ENCODE measurements at places on chromosomes 1 and 21. TPM values are rescaled to one million over a fixed set of nuclear protein-coding genes. Genes with fewer than 3 reads are reported as not detected.
A peak's percentile ranks its signal among the peaks of the same experiment; 100 is the strongest.

CIART gene
- 6.2 TPM for total RNA-seq

NCAM2 gene
- not detected for total RNA-seq

CR2 gene
- not detected for total RNA-seq

OR2L3 gene
- total RNA-seq: not detected

TBX19 gene
- 0.32 TPM for total RNA-seq

F5 gene
- not detected for total RNA-seq

ZNF670 gene
- 4.5 TPM for total RNA-seq

RSPO1 gene
- not detected for total RNA-seq

HTR6 gene
- total RNA-seq: not detected

EPHA2 gene
- total RNA-seq: 138 TPM

GRCh38 chr1:204074274-204075138, 1.6 kb downstream of the SOX13 start:
- DNase-seq: peak; percentile 54

GRCh38 chr1:26035959-26036755, 9.8 kb downstream of the SLC30A2 start:
- peak; percentile 16 for DNase-seq

DNA sequence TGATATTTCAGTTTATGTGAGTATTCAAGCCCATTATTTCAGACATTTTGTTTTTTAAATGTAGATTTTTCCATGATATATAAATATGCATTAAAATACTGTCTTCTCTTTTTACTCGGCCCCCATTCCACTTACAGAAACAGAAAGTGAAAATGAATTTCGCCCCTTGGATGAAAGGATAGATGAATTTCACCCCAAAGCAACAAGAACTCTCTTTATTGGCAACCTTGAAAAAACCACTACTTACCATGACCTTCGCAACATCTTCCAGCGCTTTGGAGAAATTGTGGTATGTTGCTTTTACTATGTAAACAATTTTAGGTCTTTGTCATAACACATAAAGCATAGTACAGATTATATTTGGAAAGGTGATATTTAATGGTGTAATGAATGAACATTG, 59.9 kb downstream of the ZBTB17 start:
- no peak for DNase-seq

- no peak for DNase-seq
Measured at GRCh38 chr1:224203243-224204016, 20.4 kb downstream of the DEGS1 start.

DNA sequence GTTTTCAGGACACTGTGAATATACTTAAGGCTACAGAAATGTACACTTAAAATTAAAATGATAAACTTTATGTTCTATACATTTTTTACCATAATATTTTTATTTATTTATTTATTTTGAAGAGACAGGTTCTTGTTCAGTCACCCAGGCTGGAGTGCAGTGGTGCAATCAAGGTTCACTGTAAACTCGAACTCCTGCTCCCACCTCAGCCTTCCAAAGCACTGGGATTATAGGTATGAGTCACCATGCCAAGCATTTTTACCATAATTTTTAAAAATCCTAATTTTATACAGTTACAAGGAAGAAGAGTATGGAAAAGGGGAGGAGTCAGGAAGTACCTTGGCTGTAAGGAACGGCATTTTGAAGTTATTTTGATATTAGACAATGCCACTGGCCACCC, 23.6 kb upstream of the ANGPTL3 start:
- no peak for DNase-seq

GRCh38 chr1:231274119-231274825, 33.3 kb downstream of the GNPAT start:
- DNase-seq: no peak

- DNase-seq: no peak
Measured at GRCh38 chr1:80457409-80457808, 1343.3 kb upstream of the ADGRL2 start.

DNA sequence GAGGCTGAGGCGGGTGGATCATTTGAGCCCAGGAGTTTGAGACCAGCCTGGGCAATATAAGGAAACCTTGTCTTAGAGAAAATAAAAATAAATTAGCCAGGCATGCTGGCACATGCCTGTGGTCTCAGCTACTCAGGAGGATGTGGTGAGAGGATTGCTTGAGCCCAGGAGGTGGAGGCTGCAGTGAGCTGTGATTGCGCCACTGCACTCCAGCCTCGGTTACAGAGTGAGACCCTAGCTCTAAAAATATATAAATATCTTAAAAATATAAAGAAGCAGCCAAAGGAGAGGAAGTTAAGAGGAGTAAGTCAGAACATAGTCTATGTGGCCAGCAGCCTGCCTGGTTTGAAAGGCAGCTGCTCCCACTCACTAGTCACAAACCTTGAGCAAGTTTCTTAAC, 4.5 kb upstream of the IL10RB start:
- no peak for DNase-seq

DNA sequence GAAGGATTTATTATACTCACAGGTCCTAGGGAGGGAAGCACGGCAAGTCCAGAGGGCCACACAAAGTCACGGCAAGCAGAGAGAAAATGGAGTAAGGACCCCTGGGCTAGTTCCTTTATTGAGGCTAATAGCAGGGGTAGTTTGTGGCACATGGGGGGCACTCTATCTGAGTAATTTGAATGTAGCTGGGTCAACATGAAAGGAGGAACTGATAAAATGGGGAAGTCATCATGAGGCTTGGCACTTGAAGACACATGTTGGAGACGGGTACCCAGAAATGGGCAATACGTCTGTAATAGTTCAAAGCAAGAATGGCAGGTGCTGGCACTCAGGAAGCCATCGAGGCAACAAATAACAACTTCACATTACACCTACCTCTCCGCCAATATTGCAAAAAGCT, 1136.4 kb downstream of the MRPL39 start:
- DNase-seq: no peak

GRCh38 chr1:67359592-67359991, 51.9 kb downstream of the IL12RB2 start:
- no peak for DNase-seq

- no peak for DNase-seq
Measured at GRCh38 chr1:210633636-210634035, 304.9 kb downstream of the HHAT start.

DNA sequence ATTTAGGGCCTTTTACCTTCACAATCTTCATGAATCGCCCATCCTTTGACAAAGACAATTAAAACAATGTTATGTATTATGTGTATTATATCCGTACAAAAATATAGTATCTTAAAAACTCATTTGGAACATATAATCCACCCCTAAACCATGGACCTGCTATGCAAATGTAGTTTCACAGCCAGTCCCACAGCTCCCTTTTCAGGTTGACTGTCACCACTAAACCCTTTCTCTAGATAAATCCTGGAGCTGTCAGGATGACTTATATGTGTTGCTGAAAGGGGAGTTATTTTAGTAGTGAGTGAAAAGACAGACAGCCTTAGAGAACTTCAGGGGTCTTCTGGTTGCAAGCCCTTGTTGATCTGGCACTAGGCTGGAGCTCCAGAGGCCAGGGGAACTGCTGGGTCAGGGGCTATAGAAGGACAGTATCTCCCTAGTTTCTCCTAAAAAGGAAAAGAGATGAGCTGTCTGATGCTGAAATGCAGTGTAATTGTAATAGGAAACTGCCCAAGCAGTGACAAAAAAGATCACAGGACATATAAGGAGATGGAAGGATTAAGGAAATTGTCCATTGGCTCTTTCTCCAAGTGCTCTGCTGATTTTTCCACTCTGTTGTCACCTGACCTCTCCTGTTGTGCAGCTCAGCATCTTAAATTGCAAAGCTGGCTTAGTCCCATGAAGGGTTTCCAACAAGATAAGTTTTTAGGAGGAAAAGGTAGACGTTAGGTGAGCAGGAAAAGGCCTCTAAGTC, 127.7 kb downstream of the S1PR1 start:
- no peak for DNase-seq

- no peak for DNase-seq
Measured at GRCh38 chr1:160205242-160206035, at the start of gene PEA15. Gene PEA15 (plus strand): TSS chr1:160205384. CDS start chr1:160211545, 6,161 bp downstream.

GRCh38 chr21:29372063-29372802, 73.5 kb downstream of the BACH1 start:
- peak; percentile 18 for DNase-seq

DNA sequence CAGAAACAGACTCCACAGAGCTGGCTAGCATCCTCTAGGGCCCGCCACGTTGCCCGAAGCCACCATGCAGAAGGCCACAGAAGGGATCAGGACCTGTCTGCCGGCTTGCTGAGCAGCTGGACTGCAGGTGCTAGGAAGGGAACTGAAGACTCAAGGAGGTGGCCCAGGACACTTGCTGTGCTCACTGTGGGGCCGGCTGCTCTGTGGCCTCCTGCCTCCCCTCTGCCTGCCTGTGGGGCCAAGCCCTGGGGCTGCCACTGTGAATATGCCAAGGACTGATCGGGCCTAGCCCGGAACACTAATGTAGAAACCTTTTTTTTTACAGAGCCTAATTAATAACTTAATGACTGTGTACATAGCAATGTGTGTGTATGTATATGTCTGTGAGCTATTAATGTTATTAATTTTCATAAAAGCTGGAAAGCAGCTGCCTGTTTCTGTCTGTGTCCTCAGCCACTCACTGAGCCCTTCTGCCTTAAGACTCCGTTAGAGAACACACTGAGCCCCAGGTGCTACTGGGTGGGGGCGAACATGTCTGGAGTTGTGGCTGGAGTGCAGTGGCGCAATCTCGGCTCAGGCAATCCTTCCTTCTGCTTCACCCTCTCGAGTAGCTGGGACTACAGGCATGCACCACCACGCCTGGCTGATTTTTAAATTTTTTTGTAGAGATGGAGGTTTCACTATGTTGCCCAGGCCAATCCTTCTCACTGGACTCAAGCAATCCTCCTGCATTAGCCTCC, 14.8 kb downstream of the MFSD2A start:
- DNase-seq: peak; percentile 92

DNA sequence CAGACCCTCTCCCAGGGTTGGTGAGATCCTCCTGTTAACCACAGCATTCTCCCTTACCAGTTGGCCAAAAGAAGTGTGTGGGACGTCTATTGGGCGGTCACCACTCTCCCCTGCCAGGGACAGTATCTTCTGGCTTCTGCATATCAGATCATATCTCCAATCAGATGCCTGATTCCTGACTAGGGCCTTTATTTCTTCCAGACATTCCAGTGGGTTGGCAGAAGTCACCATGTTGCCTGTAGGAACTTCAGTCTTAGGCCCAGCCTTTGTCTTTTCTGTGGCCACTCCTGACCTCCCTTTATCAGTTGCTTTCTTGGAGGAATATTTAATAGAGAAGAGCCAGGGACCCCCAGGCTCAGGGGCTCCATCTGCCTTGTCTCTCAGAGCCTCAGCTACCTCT, 130.4 kb upstream of the F3 start:
- no peak for DNase-seq

DNA sequence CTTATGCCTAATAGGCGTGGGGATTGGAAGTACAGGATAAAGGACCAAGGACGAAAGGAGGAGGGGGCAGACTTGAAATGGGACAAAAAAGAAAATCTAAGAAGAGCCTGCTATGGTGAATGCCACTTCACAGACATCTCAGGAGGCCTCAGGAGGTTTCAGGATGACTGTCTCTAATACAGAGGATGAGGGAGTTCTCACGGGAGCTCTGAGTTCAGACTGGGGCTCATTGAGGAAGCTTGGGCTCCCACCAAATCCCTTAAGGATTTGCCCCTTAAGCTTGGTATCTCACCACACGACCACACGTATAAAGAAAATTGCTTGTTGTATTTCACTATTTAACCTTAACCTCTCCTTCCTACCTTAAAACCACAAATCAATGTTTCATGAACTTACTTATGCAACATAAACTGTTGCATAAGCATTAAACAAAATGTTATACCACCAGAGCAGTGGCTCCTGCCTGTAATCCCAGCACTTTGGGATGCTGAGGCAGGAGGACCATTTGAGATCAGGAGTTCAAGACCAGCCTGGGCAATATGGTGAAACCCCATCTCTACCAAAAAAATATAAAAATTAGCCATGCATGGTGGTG, 12.4 kb downstream of the SLC30A1 start:
- no peak for DNase-seq

DNA sequence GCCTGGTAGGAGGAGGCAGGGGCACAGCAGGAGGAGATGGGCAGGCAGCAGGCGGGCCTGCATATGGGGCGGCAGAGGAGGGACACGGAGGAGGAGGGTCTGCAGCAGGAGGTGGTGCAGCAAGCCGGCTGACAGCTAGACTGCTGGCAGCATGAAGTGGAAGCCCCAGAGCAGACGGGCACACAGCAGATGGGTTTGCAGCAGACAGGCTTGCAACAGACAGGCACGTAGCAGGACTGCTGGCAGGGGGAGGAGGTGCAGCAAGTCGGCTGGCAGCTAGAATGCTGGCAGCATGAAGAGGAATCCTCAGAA, 615 bp downstream of the KRTAP10-5 start:
- no peak for DNase-seq

GRCh38 chr1:172700556-172700955, 41.7 kb downstream of the FASLG start:
- no peak for DNase-seq

DNA sequence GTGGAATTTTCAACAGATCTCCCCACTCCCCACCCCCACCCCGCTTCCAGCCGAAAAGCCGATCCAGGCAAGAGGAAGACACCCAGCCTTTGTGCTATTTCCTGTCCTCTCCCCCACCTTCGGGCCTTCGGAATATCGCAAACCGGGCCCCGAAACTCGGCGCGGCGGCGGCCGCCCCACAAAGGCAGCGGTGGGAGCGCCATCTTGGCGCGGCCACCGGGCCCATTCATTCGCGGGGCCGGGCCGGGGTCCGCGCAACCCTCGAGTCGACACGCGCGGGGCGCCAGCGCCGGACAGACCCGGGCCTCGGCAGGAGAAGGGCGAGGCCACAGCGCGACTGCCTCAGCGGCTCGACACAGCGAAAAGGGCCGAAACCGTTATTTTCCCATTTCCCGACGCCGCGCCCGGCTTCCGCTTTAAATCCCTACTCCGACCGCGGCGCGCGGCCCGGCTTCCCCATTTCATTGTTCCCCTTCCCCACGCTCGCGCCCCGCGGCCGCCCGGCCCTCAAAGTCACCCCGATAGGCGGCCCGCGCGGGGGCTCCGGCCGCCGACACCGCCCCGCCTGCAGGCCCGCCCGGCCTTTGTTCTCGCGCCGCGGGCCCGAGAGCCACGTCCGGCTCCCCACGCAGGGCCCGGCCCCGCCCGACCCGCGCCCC, 911 bp downstream of the GNB1 start:
- DNase-seq: no peak

- DNase-seq: no peak
Measured at GRCh38 chr21:16078382-16078781, 348.6 kb downstream of the USP25 start.

DNA sequence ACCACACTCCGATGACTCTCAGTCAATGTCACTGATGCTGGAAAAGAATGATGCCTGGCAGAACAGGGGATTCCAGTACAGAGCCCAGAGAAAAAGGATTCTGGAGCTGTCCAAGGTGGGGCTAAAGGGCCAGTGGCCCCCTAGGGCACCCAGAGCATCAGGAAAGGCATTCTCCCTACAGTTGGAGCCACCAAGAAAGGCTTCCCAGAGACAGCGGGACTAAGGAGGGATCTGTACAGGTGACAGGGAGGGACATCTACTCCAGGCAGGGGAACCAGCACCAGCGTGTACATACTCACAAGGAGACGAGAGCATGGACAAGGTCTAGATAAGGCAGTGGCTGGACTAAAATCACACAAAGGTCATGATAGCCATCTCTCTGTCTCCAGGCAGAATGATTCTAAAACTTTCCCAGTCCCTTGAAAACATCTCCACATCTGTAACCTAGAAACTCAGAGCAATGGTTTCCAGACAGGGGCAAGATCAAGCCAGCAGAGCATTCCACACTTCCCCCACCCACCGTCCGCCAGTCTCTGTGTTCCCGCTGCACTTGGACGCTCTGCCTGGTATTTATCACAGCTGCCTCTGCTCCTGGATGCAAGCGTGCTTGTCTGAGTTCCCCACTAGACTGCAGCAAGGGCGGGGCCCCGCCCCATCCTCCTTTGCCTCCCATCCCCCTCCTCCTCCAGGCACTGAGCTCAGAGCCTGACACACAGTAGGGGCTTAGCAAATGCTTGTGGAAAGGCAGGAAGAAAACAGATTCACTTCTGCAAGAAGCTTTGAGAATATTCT, 111.6 kb upstream of the ZC3H12A start:
- DNase-seq: no peak
